ENCODE measurements at places on chromosomes 4 and X.
A peak's percentile ranks its signal among the peaks of the same experiment; 100 is the strongest.

DNA sequence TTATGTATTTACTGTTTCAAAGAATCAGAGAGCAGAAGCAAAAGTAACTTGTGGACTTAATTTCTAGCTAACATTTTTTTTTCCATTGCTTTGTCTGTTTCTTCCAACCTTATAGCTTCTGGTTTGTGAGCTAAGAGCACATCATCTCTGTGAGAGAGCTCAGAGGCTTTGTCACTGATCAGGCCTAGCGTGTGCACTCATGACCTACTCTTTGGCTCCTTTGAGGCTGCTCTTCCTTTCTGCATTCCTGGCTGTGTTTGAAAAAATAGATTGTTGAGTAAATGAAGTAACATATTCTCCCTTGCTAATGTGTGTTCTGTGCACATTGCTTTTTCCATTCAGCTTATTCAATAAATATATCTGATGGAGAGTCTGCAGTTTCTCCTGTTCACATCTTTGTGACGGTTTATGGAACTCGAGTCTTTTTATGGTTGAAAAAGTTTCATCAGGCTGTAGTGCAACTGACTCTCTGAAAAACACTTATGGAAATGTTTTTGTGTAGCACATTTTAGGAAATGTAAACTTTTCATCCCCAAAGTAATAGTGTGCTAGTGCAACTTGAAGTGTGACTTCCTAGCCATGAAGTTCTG is 133.0 kb downstream of the RAPGEF2 start:
- no peak for DNase-seq

DNA sequence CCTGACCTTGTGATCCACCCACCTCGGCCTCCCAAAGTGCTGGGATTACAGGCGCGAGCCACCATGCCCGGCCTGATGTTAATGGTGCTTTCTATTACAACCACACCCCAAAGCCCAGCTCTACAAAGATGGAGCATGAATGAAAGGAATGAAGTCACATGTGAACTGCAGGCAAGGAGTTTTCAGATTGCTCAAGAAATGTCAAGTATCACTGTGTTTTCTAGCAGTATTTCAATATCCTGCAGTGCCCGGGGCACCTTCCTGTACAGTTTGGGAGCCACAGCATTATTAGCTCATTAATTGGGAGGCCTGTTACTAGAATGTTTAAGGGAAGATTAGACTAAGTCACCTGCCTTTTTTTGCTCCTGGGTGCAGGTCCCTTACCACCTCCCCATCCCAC is 40.1 kb downstream of the PRIMPOL start:
- DNase-seq, result no peak

- no peak for DNase-seq
Observed at GRCh38 chr4:115274545-115274944, 161.1 kb upstream of the NDST4 start.

DNA sequence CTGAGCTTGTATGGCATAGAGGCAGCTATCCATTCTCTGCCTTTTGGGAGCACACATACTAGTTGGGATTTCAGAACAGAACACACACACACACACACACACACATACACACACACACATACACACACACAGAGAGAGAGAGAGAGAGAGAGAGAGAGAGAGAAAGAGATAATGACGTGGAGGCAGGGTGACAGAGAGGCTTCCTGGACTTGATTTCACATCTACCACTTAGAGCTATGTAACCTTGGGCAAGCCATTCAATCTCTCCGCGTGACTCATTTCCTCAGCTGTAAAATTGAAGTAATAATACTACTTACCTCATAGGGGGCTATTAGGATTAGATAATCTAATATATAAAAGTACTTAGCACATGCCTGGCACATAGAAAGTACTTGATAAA is 12.3 kb upstream of the GRIA3 start:
- no peak for DNase-seq

- DNase-seq, result no peak
Observed at GRCh38 chr4:6910340-6910959, 824 bp downstream of the TBC1D14 start.

GRCh38 chrX:148574237-148574973 is 74.0 kb downstream of the AFF2 start:
- no peak for DNase-seq

- no peak for DNase-seq
Observed at GRCh38 chrX:71541210-71542022, 8.5 kb downstream of the OGT start.

DNA sequence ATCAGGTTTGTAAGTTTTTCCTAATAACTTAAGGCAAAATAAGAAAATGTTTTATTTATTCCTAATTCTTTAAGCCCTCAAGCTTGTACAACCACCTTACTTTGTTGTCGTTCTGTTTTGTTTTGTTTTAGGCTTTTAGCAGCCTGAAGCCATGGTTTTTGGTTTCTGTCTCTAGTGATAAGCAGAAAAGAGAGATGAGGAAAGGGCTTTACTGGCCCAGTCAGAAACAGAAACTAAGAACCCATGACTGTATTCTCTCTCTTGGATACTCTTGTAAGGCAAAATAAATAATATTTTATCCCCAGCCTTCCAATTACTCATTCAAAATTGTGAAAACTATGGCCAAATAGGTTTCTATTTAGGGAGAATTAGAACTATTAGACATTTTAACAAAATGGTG is 29.4 kb downstream of the TBC1D19 start:
- no peak for DNase-seq

DNA sequence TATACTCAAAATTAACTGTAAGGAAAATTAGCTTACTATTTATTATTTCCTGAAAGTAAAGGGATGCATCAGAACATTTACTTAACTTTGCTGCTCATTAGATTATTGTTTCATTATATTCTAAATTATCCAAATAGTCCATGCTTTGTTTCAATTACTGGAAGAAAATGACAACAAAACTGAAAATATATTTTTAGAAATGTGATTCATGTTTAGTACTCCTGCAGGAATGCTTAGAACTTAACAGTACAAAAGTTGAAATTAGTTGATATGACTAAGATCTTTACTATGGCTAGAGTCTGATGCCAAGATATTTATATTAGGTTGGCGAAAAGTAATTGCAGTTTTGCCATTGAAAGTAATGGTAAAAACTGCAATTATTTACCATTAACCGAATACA is 660.5 kb upstream of the PABPC4L start:
- peak; percentile 11 for DNase-seq

GRCh38 chrX:15675490-15675921 is 10.9 kb upstream of the CLTRN start:
- DNase-seq, result no peak

DNA sequence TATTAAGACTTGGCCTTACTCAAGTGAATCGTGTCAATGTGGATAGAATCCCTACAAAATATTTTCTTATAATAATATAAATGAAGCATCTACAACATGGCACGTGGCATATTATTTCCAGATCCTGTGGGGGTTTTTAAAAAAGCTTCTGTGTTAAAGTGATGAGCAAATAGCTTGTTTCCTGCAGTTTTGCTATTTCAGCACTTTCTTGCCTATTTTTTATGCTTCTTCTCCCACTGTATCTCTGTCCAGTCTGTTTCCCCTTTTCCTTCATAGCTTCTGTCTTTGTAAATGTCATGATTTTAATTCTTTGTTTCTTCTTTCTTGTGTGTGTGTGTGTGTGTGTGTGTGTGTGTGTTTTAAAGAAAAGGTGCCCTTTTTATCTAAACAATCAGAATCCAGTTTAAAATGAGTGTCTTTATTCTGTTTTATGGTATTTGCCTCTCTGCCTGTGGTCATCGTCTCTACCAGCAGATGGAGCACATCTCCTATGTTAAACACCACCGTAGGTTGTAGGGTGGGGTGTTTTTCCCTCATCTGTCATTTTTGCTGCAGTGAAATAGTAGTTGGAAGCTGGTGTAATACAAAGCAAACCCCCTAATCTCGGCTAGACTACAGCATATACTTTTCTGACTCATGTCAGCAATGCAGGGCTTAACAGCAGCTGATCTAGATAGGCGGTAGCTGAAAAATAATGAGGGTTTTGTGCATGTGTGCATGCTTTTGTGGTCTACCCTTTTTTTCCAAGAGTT is 33.1 kb downstream of the FTHL17 start:
- DNase-seq, result no peak

GRCh38 chrX:39821709-39822095 is 276.1 kb downstream of the BCOR start:
- DNase-seq, result no peak

Measured in GM04503 (cell line).